Hippocampal formation (tissue), 2 donors: ENCODE measurements at places on chromosomes 3 and 15.

- DNase-seq = no peak
Observed at GRCh38 chr15:62727501-62727900, 315.0 kb upstream of the TPM1 start.

DNA sequence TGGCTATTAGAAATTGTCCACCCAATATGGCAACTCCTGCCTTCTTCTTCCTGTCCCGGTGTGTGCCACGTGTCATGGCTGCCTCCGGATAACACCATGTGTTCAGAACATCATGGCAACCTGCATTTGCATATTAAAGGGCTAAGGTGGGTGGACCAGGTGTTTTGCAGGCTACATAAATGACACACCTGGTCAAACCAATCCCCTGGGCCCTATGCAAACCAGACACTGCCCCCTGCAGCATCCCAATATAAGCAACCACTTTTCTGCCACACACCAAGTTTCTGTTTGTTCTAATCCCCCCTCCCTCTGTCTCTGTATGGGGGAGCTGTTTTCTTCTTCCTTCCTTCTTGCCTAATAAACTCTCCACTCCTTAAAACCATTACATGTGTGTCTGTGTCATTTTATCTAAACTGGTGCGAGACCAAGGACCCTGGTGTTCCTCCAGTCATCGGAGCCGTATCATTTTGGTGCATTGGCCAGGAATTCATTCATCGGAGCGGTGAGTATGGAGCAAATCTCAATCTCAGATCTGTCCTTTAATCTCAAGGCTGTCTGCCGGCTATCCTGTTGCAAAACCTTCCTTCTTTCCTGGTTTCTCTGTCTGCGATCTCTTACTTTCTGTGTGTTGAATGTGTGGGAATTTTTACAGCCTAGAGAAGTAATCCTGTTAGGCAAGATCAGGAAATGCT lies 44.5 kb downstream of the NCEH1 start:
- DNase-seq = no peak

GRCh38 chr3:182258538-182259177 lies 534.6 kb upstream of the ATP11B start:
- DNase-seq = peak; percentile 90

DNA sequence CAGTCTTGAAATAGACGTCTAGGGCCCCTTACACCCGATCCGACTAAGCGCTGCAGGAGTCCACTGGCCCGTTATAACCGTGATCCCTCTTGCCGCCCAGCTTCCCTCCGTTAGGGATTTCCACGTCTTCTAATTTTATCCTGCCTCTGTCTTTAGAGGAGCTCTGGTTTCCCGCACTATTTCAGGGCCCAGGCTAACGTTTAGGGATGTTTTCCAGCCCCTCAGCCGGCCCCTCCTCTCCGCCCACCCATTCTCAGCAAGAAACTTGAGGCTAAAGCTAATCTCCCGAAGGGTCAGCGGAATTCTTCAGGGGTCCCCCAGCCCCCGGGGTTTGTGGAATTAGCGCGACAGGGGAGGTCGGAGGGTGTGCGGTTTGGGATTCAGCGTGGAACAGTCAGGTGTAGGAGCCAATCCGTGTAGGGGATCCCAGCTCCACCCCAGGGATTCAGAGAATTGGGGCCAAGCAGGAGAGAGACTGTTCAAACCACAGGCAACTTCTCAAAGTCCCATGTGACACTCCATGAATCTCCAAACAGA lies 1.6 kb downstream of the PTX3 start:
- DNase-seq = no peak

- DNase-seq = no peak
Observed at GRCh38 chr3:141895731-141896130, 19.3 kb downstream of the ATP1B3 start.

DNA sequence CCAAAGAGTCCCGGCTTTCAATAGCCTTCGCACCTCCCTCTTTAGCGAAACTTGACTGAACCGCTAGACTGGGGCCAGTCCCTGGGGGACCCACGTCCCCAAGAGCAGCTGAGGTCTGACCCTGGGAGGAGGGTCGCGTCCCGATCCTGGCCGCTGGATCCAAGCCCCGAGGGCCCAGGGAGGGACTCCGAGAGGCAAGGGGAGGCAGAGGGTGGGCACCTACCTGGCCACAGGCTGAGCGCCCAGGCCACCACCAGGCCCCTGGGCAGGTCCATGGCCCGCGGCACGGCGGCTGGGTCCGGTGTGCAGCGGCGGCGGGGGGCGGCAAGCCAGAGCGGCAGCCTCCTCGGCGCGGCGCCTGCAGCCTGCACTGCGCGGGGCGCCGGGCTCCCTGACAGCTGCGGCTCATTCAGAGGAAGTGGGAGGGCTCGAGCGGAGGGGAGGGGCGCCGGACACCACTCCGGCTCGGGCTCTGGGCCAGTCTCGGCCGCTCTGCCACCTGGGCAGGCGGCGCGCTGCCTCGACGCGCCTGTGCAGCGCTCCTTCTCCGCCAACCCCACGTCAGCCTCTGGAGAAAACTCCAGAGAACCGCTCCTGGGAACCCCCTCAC lies at the start of gene ITGA11:
TSS of gene ITGA11 (minus strand) at position 372 of the 610 bp plus-strand sequence. CDS start at position 275, 97 bp downstream.
- no peak for DNase-seq

DNA sequence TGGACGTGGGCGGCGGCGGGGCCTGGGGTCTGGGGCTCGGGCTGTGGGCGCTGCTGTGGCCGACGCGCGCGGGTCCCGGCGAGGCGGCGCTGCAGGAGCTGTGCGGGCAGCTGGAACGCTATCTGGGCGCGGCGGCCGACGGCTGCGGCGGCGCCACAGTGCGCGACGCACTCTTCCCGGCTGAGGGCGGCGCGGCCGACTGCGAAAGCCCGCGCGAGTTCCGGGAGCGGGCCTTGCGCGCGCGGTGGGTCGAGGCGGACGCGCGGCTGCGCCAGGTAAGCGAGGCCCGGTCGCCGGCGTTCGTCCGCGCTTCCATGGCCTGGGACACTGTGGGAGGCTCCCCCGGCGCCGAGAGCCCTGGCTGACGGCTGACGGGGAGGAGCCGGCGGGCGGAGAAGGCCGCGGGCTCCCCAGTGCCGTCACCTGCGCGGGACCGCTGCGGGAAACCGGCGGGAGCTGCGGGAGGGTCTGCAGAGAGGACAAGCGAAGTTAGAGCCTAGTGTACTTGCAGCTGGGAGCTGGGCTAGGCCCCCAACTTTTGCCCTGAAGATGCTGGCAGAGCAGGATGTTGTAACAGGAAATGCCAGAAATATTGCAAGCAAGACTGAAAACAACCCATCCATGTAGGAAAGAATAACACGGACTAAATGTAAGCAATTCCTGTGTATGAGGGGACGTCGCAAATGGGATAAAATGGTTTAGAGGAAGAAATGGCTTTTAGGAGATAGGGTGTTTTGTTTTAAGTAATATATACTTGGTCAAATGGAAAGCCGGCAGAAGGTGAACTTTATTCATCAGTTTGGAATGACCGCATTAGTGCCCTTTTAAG lies 847 bp downstream of the WHAMM start:
- DNase-seq = no peak

GRCh38 chr3:150589759-150590158 lies 13.4 kb upstream of the SELENOT start:
- no peak for DNase-seq

DNA sequence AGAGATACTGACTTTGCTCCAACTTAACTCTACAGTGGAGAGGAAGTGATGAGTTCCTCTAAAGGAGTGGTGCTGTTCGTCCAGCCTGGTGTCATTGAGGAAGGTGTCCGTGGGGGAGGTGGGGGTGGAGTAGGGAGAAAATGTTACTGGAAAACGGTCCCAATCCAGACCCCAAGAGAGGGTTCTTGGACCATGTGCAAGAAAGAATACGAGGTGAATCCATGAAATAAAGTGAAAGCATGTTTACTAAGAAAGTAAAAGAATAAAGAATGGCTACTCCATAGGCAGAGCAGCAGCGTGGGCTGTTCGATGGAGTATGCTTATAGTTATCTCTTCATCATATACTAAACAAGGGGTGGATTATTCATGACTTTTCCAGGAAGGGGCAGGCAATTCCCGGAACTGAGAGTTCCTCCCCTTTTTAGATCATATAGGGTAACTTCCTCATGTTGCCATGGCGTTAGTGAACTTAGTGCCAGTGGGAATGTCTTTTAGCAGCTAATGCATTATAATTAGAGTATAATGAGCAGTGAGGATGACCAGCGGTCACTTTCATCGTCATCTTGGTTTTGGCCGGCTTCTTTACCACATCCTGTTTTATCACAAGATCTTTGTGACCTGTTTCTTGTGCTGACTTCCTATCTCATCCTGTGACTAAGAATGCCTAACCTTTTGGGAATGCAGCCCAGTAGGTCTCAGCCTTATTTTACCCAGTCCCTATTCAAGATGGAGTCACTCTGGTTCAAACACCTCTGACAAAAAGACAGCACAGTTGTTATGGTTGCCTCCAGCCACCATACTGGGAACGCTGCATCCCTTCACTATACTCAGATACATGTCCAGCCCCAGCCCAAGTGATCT lies 38.6 kb downstream of the CLEC3B start:
- no peak for DNase-seq

DNA sequence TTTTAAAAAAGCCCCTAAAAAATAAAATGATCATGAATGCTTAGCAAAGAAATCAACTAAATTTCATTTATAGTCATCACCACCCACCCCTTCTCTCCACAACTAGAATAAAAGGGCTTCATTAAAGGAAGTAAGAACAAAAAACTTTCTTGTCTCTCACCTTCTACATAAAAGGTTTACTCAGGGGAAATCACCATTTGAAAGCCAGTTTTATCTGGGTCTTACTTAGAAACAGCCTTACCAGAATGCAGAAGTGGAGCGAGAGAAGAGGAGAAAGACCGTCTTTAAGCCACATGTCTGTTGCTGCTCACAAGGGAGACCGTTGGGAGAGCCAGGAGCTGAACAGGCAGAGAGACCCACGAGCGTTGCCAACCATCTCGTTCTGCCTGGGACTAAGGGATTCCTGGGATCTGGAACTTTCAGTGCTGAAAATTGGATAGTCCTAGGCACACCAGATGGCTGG lies 350.1 kb upstream of the PROK2 start:
- DNase-seq = no peak

GRCh38 chr15:66658044-66658443 lies 44.0 kb upstream of the SMAD6 start:
- no peak for DNase-seq

GRCh38 chr15:75036212-75036616 lies 12.8 kb downstream of the PPCDC start:
- DNase-seq = no peak

DNA sequence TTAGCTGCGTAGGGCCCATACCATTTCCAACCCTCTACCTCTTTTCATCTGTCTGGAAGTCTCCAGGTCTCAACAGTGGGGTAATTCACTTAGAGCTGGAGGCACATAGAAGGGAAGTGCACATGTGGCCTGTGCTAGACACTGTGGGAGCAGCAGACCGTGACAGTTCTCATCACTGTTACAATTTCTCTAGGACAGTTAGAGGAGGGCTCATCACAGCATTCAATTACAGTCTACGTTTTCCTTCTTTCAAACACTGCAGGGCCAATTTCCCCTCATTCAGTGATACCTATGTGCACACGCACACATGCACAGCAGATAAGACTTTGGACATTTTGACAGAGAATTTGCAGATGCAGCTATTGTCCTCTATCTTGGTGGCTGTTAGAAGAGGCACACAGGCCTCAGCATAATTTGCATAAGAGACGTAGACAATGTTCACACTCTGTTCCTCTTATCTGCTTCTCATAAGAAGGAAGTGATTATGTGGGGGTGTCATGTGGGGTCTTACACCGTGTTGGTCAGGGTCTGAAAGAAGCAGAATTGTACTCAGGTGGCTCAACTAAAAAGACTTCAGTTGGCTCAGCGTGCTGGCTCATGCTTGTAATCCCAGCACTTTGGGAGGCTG lies 12.6 kb upstream of the HRG start:
- no peak for DNase-seq

DNA sequence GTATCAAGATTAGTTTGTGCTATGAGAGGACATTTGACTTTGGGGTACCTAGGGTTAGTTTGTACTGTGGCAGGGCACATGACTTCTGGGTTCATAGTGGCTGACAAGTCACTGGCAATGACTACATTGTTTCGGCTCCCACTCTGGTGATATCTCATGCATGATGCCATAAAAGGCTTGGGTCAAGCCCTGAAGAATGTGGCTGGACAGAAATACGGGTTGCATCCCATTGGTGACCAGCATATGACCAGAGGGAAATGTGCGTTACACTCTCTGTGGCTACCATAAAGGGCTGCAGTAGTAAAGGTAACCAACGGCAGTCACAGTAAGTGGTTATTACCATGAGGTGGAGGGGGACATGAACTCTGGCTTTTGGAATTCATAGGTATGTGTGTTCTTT lies 18.4 kb downstream of the THOC7 start:
- no peak for DNase-seq

- DNase-seq = no peak
Observed at GRCh38 chr15:90382320-90382719, 5.7 kb upstream of the IQGAP1 start.

DNA sequence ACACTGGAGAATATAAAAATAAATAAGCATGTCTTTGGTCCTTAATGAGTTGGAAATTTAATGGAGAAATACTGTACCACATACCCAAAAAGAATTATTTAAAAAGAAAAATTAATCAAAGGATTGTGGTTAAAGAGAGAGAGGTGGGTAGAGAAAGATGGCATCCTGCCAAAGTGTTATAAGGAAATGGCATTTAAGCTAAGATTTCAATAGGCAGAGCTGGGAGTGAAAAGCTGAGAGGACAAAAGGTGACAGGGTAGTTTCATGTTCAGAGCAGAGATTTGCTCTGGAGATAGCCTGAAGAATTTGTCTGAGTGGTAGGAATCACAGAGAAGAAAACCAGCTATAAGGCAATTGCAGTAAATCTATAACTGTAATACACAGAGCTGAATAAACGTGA lies 181.0 kb downstream of the SI start:
- no peak for DNase-seq

DNA sequence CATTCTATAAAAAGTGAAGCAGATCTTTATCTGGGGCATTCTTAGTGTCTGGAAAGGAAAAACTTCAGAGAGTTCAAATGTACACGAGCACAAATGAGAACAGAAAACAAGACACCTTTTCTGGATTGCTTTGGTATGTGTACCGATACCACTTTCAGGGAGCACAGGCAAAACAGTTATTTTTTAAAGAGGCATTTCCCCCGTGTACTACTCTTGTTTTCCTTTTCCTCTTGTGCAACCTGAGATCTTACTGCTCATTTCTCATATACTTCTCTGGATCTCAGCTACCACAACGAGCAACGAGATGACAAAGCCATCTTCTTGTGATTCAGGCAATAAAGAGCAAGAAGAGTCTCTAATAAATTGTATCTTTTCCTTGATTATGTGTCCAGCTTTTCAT lies 463.6 kb downstream of the SHQ1 start:
- DNase-seq = no peak

- DNase-seq = no peak
Observed at GRCh38 chr3:88075497-88075896, 16.4 kb downstream of the ZNF654 start.

GRCh38 chr3:16508591-16508995 lies 4.9 kb downstream of the RFTN1 start:
- DNase-seq = no peak

- DNase-seq = no peak
Observed at GRCh38 chr3:45564172-45564571, 30.4 kb upstream of the LIMD1 start.

GRCh38 chr3:119401503-119402440 lies 61.6 kb downstream of the TMEM39A start:
- DNase-seq = no peak

- no peak for DNase-seq
Observed at GRCh38 chr3:40068636-40069035, 240.9 kb upstream of the EIF1B start.
